ENCODE measurements at places on chromosomes 1 and 21. TPM values are rescaled to one million over a fixed set of nuclear protein-coding genes. Genes with fewer than 3 reads are reported as not detected.

The MYOG gene
- total RNA-seq, result not detected

The S100A7A gene
- total RNA-seq, result not detected

The RXRG gene
- not detected for total RNA-seq

GRCh38 chr1:210332719-210333398, 4.2 kb downstream of the HHAT start:
- DNase-seq, result peak; percentile 72

- no peak for DNase-seq
Measured at GRCh38 chr21:35039595-35040289, 9.4 kb downstream of the RUNX1 start.

DNA sequence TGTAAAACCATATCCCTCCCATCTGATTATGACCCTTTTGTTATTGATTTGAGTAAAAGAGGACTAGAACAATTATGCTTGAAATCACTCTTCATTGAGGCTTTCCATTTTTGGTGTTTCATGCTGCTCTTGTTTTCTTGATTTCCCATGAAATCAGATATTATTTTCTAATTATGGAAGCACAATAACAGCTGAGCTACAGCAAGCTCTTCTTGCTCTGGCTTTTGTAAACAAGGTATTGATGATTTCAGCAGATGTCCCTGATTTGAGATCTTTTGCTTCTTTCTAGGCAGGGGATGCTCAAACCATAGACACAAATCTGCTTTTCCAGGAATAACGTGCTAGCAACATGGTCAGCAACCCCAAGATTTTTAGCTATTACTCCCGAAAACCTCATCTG, 607.8 kb downstream of the NCAM2 start:
- no peak for DNase-seq
